ENCODE measurements at places on chromosomes 4 and X. TPM values are rescaled to one million over a fixed set of nuclear protein-coding genes. Genes with fewer than 3 reads are reported as not detected.

MAGED2 gene
- 81.3 TPM for total RNA-seq

OPRPN gene
- total RNA-seq: not detected

SUPT20HL1 gene
- not detected for total RNA-seq

DNA sequence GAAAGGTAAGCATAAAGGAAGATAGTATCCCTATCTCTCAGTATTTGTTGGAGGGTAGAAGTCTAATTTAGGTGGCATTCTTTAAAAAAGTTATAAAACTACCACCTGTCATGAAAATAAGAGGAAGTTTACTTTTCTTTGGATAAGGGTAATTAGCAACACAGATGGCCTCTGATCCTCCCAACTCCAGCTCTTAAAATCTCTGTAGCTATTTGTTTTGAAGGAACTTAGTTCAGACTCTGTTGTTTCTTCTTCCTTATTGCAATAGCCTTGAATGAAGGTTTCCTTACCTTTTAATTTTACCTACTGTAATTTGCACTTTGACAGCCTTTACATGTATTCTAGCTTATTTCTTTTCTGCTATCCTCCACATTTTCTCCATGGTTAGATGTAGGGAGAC, 1261.3 kb downstream of the RAPGEF2 start:
- DNase-seq: no peak

DNA sequence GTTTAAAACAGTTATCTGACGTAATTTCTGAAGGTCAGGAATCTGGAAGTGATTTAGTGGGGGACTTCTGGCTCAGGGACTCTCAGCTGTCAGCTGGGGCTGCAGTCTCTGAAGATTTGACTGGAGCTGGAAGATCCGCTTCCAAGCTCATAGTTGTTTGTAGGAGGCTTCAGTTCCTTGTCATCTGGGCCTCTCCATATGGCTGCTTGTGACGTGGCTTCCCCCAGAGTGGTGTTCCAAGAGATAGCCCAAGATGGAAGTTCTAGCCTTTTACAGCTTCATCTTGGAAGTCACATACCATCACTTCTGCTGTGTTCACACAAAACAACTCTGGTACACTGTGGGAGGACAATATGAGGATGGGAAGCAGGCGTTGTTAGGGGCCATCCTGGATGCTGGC, 2.1 kb downstream of the MPC1L start:
- DNase-seq: no peak

GRCh38 chrX:45801554-45801953, 600.9 kb upstream of the DIPK2B start:
- no peak for DNase-seq

- no peak for DNase-seq
Measured at GRCh38 chr4:48904101-48904500, 2.5 kb downstream of the OCIAD2 start.

DNA sequence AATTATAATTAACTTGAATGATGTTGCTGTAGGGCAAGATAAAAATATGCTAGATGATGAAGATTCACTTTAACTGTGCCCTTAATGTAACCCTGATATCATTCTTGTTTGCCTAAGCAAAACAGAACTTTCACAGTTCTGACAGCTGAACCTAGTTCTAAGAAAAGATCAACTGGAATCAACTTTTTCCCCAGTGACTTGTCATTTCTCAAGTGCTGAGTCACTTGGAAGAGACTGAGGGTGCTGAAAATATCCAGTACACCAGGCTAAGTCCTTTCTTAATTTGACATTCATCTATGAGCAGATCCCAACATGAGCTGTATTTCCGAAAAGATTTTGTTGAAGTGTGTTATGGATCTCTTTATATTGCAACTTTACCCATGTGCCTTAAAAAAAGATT, 140.4 kb downstream of the MID1IP1 start:
- no peak for DNase-seq

DNA sequence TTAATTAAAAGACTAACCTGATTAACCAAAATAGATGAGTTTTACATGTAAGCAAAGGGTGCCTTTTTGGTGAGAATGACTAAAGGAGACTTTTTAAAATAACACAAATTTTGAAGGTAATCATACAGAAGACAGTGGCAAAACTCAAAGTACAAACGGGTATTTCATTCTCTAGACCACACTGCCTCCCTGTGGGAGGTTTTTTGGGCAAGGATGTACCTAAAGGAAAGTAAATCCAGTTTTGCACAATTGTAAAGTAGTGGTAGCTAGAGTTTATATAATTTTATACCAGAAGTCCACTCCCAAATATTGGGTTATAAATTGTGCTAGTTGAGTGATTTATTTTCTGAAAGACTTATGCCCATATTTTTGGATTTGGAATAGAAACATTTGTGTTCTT, 201.0 kb downstream of the PAPSS1 start:
- no peak for DNase-seq

DNA sequence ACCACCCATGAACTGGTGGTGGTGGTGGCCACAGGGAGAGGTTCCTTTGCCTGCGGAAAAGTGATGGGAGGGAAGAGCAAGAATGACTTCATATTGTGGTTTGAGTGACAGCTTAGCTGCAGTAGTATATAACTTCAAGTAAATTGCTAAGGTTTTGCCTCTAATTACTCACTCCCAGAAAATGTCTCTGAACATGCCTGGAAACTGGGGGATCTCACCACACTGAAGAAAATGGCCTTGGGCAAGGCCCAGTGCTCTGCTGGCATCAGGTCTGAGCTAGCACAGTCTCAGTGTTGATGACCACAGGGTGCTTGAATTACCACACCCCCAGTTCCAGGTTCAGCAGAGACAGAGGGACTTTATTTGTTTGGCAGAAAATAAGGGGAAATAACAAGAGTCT, 2085.4 kb downstream of the ARAP2 start:
- DNase-seq: no peak

- no peak for DNase-seq
Measured at GRCh38 chr4:139131209-139131870, 45.7 kb downstream of the ELF2 start.

GRCh38 chrX:129403974-129404669, 119.2 kb downstream of the SMARCA1 start:
- no peak for DNase-seq
